Activated effector memory CD4-positive, alpha-beta T cell treated with Interleukin-2 at 50 U/mL for 16 hours (primary cell): ENCODE measurements at places on chromosomes 2 and 18.

DNA sequence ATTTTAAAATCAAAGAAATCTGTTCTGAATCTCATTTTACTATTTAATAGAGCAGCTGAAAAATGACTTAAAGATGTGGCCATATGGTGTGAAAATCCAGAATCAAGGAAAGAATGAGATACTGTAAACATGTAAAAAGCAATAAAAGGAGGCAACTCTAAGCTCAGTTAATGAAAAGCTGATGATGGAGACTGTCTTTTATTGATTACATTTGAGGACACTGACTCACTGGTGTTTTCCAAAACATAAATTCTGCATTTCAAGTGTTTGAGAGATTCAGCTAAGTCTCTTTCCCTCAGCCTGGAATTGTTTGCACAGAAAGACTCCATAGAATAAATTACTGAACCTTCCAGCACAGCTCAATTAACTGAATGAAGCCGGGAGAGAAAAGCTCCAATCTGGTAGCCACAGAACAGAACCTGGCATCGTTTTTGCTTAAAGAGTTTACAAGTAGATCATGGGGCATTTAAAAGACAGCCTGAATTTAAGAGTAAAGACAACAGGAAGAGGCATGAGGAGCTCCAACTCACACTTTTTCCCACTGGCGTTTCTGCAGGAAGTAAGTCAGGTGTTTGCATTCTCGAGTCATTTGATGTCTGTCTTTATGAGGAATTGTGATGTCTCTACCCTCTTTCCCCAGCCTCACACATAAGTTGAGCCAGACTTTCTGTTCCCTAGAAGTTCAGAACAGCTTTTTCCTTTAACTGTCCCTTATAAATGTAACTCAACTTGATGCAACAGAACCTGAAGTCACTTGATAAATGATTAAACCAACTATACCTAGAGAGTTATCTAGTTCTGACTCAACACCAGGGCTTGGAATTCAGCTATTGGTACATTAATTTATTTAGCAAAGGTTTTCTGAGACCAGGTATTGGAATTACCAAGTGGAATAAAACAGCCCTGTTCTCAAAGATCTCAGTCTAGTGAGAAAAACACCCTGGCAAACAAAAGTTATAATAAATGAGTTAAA is 53.3 kb downstream of the FTCDNL1 start:
- DNase-seq: no peak

GRCh38 chr2:199458806-199459285 is 1.1 kb upstream of the SATB2 start:
- DNase-seq: no peak

DNA sequence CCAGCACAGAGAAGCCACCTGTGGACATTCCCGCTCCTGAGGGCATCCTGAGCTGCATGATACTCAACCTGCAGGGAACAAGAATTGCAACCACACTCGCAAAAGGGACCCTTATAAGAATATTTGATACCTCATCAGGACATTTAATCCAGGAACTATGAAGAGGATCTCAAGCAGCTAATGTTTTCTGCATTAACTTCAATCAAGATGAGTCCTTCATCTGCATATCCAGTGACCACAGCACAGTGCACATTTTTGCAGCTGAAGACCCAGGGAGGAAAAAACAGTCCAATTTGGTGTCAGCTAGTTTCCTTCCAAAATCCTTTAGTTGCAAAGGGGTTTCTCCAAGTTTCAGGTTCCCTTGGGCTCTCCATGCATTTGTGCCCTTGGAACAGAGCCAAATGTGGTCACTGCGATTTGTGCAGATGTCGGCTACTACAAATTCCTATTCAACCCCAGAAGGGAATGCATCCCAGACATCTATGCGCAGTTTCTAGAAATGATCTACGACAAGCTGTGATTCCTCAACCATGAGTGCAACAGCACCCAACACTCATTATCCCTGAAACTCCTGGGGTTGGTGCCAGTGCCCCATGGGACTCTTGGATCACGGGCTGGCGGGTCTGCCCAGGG is 23.3 kb upstream of the FHOD3 start:
- no peak for DNase-seq

DNA sequence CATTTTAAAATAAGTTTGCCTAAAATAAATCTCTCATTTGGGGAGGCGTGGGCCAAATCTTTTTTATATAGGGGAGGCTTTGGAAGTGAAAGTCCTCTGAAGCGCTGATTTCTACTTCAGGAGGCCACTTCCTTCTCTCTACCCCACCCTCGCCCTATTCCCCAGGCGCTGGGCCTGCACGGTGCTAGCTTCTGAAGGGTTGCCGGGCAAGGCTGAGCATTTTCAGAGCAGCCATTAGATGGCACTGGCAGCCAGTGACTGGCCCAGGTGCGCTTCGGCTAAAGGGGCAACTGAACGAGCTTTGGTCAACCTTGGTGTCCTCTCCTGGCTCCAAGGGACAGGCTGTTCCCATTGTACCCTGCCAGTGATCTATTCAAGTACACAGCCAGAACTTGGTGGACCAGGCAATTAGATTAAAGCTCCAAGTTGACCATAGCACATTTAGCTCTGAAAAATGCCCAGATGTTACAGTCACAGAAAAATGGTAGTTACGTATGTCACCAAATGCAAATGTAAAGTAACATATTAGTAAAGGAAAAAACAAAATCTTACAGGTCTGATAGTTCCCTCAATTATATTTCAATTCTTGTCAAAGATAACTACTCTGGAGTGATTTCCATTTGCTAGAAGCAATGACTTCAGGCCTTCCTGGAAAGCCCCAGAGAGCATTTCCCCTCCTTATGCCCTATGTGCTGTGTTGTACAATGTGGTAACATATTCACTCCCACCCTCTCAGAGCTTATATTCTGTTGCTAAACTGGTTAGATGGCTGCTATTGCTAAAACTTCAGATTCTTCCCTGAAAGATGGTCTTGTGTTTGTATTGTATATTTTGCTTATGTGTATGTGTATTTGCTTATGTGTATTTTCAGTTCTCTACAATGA is 2.1 kb downstream of the POMC start:
- DNase-seq: peak; percentile 32

DNA sequence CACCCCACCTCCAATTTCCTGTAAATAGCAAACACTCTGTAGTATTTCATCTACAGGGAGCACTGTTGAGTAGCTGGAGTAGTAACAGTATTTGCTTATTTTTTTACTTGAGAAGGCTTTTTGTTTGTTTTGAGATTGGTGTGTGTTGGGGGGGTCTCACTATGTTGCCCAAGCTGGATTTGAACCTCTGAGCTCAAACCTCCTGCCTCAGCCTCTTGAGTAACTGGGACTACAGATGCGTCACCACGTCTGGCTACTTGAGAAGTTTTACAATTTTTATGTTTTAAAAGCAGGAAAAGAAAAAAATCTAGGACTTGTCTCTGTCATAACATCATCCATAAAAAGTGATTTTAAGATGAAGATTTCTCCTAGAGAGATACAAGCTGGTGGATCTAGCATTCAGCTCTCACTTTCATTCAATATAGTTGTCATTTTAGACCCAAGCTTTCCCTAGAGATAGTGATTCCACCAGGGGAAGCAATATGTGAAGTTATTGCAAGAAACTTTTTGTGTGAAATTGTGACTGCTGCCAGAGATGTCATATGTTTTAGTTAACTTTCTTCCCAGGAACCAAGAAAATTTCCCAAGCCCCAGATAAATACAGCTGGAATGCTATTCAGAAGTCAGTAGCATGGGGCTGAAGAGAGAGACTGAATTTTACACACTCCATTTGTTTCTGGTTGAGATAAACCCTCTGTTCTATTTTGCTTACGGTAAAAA is 60.2 kb upstream of the MAP4K3 start:
- DNase-seq: no peak

DNA sequence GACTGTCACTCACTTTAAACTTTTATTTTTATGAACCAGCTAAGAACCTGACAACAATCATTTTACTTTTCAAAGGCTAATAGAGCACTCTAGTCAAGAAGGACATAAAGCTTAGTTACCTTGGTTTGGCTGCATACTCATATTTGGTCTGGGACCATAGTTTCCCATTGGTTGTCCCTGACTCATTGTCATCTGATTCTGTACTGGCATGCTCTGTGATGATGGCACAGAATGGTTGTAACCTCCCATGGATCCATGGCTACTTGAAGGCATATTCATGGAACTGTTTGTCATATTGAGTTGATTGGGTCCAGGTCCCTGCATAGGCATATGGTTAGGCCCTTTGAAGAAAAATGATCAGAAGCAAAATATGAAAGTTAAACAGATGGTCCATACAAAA is 37.9 kb downstream of the SS18 start:
- DNase-seq: no peak

GRCh38 chr2:20433946-20434553 is 12.8 kb upstream of the RHOB start:
- DNase-seq: no peak

- DNase-seq: peak; percentile 8
These were observed 1.5 kb downstream of the EPAS1 start for GRCh38 chr2:46298522-46299353.

DNA sequence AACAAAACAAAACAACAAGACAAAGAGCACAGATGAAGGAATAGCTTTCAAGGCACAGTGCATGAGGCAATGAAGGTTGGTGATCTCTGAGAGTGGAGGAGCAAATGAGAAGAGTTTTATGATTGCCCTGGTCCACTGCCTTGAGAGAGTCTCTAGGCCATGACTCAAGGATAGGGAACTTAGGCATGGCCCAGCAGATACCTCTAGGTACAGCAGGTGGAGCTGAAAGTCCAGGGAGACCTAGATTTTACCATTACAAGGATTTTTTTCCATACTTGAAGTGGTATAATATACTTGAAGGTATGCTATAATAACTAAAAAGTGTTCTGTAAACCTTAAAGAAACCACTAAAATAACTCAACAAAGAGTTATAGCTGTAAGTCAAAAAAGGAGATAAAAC is 239.5 kb upstream of the KLHL29 start:
- DNase-seq: no peak

DNA sequence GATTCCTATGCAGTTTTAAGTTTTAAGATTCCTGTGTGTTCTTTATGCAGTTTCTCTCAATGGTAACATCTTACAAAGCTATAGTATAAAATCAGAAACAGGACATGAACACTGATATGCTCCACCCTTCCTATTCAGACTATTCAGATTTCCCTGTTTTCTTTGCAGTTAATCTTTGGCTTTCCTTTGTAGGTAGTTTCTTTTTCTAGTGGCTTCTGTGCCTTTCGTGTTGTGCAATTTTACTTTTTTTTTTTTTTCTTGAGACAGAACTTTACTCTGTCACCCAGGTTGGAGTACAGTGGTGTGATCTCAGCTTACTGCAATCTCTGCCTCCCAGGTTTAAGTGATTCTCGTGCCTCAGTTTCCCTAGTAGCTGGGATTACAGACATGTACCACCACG is 94.9 kb upstream of the RNU4ATAC start:
- DNase-seq: no peak

DNA sequence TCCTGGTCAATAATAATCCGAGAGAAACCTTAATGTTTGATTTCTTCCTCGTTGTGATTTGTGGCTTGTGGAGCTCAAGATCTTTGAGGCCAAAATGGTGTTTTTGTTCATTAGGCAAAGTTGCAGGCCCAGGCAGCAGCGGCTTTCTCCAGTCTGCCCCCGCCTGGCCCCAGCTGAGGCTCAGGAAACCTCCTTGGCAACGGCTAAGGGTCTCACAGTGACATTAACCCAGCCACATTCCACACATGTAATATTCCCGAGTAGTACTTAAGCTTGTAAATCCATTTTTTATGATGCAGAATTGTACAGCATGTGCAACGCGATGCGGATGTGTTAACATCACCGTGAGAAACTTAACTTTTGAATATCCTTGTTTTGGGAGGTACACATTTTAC is 200.1 kb downstream of the BCL11A start:
- DNase-seq: no peak

GRCh38 chr2:32572737-32573136 is 55.1 kb upstream of the TTC27 start:
- no peak for DNase-seq

GRCh38 chr2:42722320-42723190 is 41.4 kb downstream of the OXER1 start:
- no peak for DNase-seq

GRCh38 chr18:9530226-9531009 is 55.1 kb downstream of the RALBP1 start:
- DNase-seq: no peak

- no peak for DNase-seq
These were observed 60.3 kb downstream of the MGAT5 start for GRCh38 chr2:134314202-134314601.

DNA sequence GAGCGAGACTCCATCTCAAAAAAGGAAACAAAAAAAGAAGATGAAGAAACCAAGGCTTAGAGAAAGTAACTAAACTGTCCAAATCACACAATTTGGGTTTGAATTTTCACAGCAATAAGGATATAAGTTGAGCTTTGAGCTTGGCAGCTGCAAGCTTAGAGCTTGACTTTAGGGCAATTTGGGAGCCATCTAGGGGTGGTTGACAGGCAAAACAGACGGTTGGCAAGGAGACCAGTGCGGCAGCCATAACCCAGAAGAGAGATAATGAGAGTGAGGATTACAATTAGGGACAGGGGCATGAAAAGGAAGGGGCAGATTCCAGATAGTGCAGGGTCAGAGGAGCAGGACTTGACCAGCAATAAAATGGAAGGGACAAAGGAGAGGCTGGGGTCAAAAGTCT is 382.2 kb upstream of the HNRNPA3 start:
- DNase-seq: no peak

- DNase-seq: no peak
These were observed 722 bp upstream of the C2orf15 start for GRCh38 chr2:99140860-99141109.

DNA sequence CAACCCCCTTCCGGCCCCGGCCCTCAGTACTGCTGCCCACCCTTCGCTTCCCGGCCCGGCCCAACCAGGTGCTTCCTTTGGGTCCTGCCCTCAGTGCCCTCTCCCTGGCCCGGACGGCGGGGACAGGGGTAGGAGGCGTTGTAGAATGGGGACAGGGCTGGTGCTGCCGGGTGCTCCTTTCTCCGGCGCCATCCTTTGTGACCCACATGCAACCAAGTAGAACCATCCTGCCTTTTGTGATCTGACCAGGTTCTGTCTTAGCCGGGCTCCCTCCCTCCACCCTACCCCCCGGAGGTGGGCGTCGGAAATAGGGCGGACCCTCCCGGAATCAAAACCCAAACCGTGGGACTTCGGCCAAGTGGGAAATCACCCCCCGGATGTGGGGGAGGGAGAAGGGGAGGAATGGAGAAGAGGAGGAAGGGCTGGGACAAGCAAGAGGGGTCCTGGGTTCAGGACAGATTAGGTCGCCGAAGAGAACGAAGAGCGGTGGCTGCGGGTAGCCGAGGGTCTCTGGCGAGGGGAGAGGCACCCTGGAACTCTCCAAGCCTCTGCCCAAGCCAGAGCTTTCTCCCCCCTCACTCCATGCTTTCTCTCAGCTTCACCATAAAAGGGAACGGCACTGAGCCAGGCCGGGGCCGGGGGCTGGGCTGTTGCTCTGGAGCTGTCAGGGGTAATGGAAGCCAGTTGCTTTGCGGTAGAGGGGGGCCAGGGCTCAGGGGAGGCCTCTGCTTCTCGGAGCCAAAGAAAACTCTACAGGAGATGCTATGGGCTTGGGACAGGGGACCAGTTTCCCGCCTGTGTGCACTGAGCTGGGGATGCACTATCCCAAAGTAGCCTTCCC is 756 bp upstream of the OST4 start:
- no peak for DNase-seq

GRCh38 chr2:42047488-42048298 is at the start of gene PKDCC:
Gene PKDCC (plus strand): TSS chr2:42048021. CDS start chr2:42048200, 179 bp downstream.
- DNase-seq: peak; percentile 2

- DNase-seq: no peak
These were observed 138.2 kb upstream of the OSR1 start for GRCh38 chr2:19496646-19497045.
